ENCODE measurements at places on chromosomes 5 and 9.

- no peak for DNase-seq
Measured at GRCh38 chr5:34928267-34928666, 1.1 kb upstream of the DNAJC21 start.

DNA sequence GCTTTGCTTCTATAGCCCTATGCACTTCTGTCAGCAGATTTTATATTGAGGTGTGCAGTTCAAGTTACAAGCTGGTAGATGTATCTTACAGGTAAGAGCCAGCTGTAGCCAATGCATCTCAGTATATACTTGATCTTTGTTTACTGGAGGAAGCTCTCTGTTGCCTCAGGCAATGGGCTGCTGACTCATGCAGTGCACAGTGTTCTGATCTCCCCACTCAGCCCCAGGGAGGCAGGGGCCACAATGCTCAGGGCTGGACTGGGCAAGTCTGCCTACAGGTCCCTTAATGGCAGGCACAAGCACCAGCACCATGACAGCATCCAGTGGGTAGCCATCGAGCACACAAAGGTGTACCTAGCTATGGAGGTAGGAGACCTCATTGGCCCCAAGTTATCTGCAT lies 178.8 kb upstream of the CDH10 start:
- DNase-seq = no peak

DNA sequence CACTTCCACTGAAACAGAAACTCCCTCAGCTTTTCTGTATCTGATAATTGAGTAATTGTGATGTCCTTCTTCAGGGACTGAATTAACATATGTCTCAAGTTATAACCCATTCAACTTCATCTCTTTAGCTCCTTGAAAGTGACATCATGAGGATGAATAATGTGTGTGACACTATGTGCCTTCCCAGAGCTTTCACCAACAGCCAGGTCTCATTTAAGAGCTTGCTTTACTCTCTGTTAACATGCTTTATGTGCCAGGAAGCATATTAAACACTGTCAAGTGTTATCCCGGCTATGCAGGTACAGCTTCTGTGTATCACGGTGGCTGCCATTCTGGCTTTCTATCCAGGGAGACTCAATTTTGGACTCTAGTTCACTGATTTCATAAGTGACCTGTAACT lies 799.9 kb downstream of the CDH12 start:
- DNase-seq = no peak

DNA sequence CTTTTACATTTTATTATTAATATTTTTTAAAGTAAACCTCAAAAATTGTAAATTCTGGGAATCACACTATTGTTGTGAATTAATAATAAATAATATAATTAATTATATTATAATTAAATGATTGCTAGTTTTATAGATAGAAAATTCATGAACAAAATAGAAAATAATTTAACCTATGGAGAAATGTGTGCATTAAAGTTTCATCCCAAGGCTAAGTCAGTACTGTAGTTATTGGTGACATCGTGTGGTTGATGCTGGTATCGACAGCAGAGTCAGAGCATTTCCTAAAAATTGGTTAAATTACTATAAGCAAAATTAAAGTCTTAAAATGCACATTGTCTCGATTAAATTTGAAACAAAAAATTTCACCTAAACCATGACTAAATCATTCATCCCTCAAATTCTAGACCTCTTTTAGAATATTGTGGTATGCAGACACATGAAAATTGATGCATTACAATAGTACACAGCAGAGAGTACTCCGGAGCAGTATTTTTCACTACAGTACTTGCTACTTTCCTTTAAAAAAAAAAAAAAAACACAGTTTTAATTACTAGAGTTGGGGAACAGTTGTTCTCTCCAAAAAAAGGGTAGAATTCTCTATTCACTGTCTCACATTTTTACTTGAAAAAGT lies 73.9 kb downstream of the RORB start:
- no peak for DNase-seq

DNA sequence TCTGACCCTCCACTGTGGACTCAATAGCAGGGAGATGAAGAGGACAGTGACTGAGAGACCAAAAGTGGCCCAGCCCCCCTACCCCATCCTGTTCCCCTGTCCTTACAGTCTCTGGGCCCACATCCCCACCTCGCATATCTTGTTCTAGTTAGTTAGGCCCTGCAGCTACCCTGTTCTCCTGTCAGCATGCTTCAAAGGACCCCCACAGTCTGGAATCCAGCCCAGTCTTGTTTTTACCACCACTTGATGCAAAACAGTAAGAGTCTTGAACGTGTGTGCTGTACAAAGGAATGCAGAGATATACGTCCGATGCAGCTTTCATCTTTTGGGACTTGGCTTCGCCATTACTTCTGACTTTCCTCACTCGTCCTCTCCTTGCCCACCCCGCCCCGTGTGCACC lies 12.2 kb upstream of the POMT1 start:
- DNase-seq = no peak

GRCh38 chr5:154755361-154756008 lies at the start of gene LARP1:
LARP1 (plus strand) TSS chr5:154755377; CDS start chr5:154755758, 381 bp downstream.
- peak; percentile 44 for DNase-seq

- DNase-seq = no peak
Measured at GRCh38 chr9:71962328-71962727, 50.9 kb downstream of the C9orf85 start.

GRCh38 chr9:82761956-82762355 lies 301.0 kb downstream of the RASEF start:
- DNase-seq = no peak

DNA sequence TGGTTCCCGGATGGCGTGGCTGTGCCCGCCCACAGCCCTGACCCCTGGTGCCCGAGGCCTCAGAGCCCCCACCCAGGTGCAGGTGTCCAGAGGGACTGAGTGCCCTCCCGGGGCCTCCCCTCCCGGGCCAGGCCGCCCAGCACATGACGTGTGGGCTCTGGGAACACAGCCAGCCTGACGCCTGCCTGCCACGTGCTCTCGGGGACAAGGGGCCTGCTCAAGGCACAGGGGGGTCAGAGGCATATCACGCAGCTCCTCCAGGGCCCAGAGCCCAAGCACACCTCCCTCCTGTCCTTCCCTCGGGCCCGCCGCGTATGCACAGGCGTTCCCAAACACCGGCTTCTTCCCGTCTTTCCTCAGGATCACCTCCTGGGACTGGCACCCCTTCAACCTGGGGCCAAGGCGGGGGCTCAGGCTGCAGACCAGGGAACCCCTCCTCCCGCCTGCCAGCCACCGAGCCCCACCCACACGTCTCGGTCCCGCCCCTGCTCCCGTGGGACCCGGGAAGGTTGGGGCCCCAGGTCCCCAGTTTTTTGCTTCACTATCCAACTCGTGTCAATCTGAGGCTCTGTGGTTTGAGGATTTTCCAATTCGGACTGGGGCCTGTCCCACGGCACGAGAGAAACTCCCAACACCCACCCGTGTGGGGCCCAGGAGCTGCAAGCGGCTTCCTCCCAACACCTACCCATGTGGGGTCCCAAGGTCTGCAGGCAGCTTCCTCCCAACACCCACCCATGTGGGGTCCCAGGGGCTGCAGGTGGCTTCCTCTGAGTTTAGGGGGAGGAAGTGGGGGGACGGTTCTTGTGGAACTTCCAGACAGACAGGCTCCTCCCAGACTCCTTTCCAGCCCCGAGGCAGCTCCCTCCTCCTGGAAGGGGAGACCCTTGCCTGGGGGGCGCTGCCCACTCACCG lies 1.5 kb downstream of the LCN10 start:
- no peak for DNase-seq

DNA sequence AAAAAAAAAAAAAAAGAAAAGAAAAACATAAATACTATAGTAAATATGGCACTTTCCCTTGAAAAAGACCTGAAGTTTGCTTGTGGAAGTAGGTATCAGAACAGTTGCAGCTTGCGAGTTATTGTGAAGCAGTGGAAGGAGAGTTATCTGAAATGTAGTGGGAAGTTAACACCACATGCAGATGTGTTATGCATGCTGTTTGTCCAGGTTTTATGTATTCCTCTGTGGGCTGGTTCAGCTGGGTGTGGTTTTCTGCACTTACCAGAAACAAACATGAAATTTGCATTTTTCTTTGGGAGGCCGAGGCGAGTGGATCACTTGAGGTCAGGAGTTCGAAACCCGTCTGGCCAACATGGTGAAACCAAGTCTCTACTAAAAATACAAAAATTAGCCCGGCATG lies 42.1 kb upstream of the CTNNA1 start:
- DNase-seq = no peak

GRCh38 chr5:173581408-173582215 lies 34.8 kb downstream of the BOD1 start:
- no peak for DNase-seq

DNA sequence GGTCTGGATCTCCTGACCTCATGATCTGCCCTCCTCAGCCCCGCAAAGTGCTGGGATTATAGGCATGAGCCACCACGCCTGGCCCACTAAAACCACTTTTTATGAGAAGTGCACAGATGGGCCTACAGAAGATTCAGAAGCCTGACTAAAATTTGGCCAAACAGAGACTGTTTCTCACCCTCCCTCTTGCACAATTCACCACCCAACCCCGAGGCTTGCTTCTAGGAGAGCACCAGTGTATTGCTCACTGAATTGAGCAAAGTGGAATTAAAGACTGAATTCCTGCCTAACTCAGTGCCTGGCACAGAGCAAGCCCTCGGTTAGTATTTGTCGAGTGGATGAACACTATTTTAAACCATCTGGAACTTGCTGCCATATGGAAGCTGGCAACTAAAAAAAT lies 3.4 kb upstream of the DCTN4 start:
- no peak for DNase-seq

DNA sequence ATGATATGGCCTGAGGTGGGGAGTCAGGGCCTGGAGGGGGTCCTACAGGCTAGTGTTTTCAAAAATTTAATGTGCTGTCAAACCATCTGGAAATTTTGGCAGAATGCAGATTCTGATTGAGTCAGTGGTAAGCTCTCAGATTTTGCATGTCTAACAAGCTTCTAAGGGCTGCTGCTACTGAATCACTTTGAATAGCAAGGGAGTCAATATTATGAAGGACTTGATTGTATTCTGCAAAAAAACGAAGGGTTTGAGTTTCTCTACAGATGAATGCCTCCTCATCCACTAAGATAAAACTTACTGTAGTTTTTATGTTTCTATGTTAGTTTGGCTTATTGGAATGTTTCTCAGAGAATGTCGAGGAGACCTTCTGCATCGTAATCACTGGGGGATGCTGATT lies 179.5 kb downstream of the TMEM38B start:
- DNase-seq = no peak

DNA sequence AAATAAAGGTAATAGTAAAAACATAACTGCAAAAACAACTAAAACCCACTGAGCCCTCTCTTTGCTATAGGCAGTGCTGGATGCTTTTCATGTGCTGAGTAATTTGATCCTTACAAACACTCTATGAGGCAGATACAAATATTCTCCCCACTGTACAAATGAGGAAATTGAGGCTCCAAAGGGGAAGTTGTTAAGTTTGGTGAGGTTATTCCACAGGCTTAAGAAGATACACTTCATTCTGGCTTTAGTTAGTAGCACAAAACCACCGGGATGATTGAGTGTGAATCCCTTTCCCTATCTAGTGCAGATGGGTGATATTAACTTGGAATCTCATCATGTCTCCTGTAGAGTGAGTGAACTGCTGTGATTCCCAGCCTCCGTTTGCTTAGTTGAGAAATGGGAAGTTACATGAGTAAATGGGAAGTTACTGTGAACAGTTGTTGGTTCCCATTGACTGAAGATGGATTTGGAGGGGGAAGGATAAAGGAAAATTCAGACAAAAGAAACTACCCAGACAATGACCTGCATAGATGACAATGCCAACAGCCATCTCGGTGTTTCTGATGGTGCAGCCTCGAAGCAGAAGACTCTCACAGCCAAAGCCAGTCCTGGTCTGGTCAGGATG lies 208.3 kb downstream of the ATP10B start:
- no peak for DNase-seq

GRCh38 chr5:58317009-58317408 lies 142.9 kb downstream of the PLK2 start:
- no peak for DNase-seq

Measured in activated gamma-delta T cell (primary cell).